ENCODE measurements at places on chromosomes 13 and 19. TPM values are rescaled to one million over a fixed set of nuclear protein-coding genes. Genes with fewer than 3 reads are reported as not detected.
A peak's percentile ranks its signal among the peaks of the same experiment; 100 is the strongest.

- no peak overlapping the region for H3K4me3 ChIP-seq
- H3K27ac ChIP-seq, result no peak overlapping the region
- no peaks in the 10 kb centered on the region for H3K4me1 ChIP-seq
- no peak for DNase-seq
- no peaks in the 10 kb centered on the region for H3K36me3 ChIP-seq
These were observed 2.4 kb upstream of the ZNF506 start for GRCh38 chr19:19823916-19824315.

DNA sequence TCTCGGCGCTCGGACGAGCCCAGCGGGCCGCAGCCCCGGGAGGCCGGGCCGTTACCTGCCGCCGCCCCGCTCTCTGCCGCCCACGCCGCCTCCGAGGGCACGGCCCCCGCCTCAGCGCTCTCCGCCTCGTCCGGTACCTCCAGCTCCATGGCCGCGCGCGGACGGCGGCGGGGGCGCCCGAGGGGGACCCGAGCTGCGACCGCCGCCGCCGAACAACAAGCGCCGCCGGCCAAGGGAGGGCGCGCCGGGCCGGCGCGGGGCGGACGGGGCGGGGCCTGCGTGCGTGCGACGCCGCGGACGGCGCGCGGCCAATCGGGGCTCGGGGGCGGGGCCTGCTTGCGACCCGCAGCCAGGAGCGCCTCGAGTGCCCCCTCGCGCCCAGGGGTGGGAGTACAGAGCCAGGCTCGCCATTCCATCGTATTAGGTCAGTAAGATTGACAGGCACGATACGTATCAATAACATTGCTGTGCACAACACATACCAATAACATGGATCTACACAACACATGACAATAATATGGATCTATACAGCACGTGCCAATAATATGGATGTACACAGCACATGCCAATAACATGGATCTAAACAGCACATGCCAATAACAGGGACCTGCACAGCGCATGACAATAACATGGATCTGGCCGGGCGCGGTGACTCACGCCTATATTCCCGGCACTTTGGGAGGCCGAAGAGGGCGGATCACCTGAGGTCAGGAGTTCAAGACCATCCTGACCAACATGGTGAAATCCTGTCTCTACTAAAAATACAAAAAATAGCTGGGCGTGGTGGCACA lies at the start of gene PIP5K1C:
TSS of gene PIP5K1C (minus strand) at position 227 of the 791 bp plus-strand sequence. CDS start at position 149, 78 bp downstream.
- no peaks in the 10 kb centered on the region for H3K4me1 ChIP-seq
- H3K27me3 ChIP-seq, result no peaks in the 10 kb centered on the region
- H3K27ac ChIP-seq, result peak within 1 kb of the TSS; percentile 78
- DNase-seq, result peak; percentile 90
- no peaks in the 10 kb centered on the region for H3K36me3 ChIP-seq

GRCh38 chr13:80586356-80586755 lies 245.4 kb upstream of the SPRY2 start:
- DNase-seq, result no peak
- H3K27ac ChIP-seq, result no peak overlapping the region
- H3K4me1 ChIP-seq, result no peaks in the 10 kb centered on the region
- no peak overlapping the region for H3K4me3 ChIP-seq
- H3K27me3 ChIP-seq, result no peaks in the 10 kb centered on the region
- no peaks in the 10 kb centered on the region for H3K36me3 ChIP-seq

Gene OLFM2
- total RNA-seq, result 5.8 TPM

Gene PSG3
- total RNA-seq, result not detected

GRCh38 chr13:104648291-104648690 lies 1582.1 kb upstream of the SLC10A2 start:
- no peaks in the 10 kb centered on the region for H3K36me3 ChIP-seq
- H3K4me1 ChIP-seq, result no peaks in the 10 kb centered on the region

DNA sequence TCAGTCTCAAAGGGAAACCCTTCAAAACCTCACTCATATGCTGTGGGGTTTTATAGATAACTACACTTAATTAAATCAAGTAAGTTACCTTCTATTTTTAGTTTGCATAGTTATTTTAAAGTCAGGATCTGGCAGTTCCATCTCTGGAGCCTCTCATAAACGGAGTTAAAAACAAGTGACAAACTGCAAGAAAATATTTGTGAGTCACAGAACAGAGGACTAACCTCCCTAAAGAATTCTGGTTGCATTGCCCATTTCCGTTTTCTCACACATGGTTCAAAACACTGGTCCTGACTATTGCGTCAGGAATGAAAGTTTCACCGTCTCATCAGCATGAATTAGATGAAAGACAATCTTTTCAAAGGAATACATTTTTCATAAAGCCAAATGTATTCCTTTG lies 10.6 kb downstream of the RXFP2 start:
- no peak overlapping the region for H3K4me3 ChIP-seq
- no peak overlapping the region for H3K27ac ChIP-seq
- DNase-seq, result no peak
- no peaks in the 10 kb centered on the region for H3K27me3 ChIP-seq
- H3K4me1 ChIP-seq, result no peaks in the 10 kb centered on the region
- no peaks in the 10 kb centered on the region for H3K36me3 ChIP-seq

Gene EHD2
- total RNA-seq, result 177 TPM

GRCh38 chr13:80923907-80924306 lies 583.0 kb upstream of the SPRY2 start:
- H3K27me3 ChIP-seq, result no peaks in the 10 kb centered on the region
- no peak overlapping the region for H3K27ac ChIP-seq
- no peaks in the 10 kb centered on the region for H3K36me3 ChIP-seq
- peak; percentile 42 for DNase-seq
- H3K4me3 ChIP-seq, result no peak overlapping the region

- no peaks in the 10 kb centered on the region for H3K27me3 ChIP-seq
- H3K4me3 ChIP-seq, result peak overlapping the region; percentile 32
- peaks cover 22% of the 10 kb centered on the region for H3K36me3 ChIP-seq
- DNase-seq, result peak; percentile 60
- peaks cover 8% of the 10 kb centered on the region for H3K4me1 ChIP-seq
- H3K27ac ChIP-seq, result peak overlapping the region; percentile 41
These were observed 6.9 kb downstream of the PKN1 start for GRCh38 chr19:14440049-14440448.

Gene DCUN1D2
- 21.1 TPM for total RNA-seq

All from lung (tissue), 17 donors.